ENCODE measurements at places on chromosomes 1 and 21. TPM values are rescaled to one million over a fixed set of nuclear protein-coding genes. Genes with fewer than 3 reads are reported as not detected.

The SMPDL3B gene
- not detected for total RNA-seq

The CORT gene
- total RNA-seq: 0.29 TPM

DNA sequence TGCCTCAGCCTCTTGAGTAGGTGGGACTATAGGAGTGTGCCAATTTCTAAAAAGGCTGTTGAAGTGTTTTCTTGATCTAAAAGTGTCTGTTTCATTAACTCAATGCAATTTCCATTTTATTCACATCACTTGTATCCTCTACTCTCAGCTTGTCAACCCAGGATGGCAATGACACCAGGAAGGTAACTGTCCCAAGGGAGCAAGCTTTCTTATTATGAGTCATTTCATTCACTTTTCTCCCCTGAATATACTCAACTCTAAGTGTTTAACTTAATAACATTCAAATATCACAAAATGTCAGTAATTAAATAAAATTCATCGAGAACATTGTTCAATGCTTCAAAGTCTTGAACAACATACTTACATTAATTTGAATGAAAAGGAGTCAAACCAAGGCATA is 22.9 kb upstream of the GFI1 start:
- DNase-seq: no peak

The NPL gene
- total RNA-seq: 1.5 TPM

DNA sequence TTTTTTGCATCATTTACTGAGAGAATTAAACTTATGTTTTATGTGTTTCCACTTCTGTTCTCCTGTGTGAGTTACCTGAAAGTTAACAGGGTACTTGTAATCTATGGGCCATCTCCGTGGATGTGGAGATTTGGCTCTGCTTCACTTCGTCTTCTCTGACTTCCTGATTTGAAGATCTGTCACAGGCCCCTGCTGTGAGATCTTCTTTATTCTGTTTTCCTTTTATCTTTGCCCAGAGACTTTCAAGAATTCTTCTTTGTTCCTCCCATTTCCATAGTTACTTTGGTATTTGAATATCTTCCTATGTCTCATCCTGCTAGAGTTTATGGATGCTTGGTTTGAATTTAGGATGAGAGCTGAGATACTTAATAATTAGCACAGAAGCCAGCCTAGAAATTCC is 35.4 kb upstream of the PKN2 start:
- DNase-seq: no peak

The ORC1 gene
- total RNA-seq: 2.5 TPM

DNA sequence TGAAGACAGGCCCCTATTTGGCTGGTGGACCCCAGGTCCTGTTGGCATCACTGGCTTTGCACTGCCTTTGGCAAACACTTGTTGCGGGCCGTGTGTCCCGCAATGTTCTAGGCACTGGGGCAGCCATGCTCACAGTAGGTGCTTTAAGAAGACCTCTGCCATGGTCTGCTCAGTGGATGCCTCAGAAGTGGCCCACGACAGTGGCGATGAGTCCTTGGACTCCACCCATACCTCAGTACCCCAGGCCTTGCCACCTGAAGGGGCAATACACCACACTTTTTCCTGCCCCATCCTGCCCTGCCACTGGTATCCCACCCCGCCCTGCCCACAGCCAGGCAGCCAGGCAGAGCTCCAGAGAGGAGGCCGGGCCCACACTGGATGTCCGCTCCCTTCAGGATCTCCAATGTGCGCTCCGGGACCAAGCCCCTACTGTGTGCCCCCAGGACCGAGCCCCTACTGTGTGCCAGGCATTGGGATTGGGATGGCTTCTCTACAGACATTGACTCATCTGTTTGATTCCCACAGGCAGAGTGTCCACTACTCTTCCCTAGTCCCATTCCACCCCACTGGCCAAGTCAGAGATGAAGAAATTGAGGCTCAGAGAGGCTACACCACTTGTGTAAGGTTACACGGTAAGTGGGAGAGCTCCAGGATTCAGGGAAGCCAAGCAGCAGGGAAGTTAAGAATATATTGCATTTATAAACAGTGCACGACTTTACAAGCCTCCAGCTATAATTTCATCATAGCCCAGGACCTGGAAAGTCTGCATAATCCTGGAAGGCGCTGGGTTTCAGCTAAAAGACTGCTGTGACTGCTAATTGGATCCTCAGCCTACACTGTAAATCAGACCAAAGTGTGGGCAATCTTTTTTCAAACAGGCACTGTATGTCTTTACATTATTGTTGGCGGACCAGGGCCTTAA is 101.6 kb downstream of the DMRTB1 start:
- no peak for DNase-seq

DNA sequence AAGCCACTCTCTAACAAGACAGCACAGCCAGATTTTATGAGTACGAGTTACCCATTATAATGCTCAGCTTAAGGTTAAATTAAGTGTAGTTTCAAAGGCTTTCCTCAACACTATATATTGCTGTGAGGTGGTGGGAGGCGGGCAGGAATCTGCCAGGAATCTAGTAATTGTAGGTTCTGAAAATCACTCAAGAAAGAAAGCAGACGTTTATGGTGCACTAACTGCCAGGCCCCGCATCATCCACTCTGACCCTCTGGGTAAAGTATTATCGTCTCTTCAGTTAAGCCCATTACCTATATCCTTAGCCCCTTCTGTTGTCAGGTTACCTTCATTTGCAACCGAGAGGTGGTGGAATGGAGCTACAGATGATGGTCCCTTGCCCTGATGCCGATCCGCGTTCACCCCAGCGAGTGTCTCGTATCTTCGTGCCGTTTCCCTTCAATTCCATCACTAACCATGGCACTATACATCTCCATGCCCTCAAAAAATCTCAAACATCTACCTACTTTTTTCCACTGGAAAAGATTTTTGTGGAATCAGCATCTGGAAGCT is 12.4 kb downstream of the HMGN1 start:
- no peak for DNase-seq

The LCE3D gene
- total RNA-seq: not detected

DNA sequence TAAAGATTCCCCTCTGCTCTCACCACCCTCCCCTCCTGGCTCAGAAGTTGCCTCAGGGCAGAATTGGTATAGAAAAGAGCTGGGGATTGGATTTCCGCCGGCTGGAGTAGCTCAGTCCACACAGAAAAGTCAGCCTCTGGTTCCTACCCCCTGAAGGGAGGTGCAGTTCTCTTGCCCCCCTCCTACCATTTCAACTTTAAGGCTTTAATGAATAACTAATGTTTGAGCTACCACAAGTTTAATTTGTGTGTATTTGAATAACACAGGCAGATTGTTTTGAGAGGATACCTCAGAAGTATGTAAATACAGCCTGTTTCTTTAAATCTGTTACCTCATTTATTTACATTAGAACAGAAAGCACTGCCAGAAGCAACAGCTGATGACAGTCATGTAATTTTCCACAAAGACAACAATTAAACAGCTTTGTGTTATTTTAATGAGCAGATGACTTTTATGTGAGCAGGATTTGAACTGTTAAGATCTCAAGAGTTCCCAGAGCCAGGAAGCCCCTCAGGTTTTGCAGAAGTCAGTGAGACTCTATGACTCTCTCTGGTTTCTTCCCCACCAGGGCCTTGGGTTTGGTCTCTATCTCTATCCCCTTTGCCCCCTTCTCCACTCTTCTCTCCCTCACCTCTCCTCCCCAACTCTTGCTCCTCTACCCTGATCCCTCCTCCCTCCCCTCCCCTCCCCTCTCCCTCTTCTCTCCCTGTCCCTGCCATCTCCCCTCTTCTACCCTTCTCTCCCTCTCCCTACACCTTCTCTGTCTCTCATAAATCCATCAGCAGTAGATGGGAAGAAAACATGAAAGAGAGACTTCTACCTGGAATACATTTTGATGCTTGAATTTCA is 26.3 kb downstream of the DUSP10 start:
- DNase-seq: peak; percentile 53

The HMCN1 gene
- 1.8 TPM for total RNA-seq

DNA sequence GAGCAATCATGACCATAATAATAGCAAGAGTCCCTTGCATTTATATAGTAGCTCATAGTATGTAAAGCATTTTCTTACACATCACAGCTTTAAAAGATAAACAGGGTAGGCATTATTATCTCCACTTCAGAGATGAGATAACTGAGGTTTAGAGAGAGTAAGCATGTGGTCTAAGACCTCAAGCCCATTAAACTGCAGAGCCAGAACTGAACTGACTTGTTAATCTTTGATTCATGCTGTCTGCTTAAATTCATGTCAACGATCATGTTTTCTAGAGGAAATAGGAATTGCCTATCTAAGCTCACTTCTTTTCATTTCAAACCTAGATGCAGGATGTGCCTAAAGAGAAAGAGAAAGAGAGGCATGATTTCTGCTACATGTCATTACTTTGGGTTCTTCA is 524.8 kb downstream of the PTPRC start:
- no peak for DNase-seq

- no peak for DNase-seq
Observed at GRCh38 chr1:22383526-22384294, 67.9 kb upstream of the ZBTB40 start.

The FCRL1 gene
- not detected for total RNA-seq

- no peak for DNase-seq
Observed at GRCh38 chr1:113630340-113631327, 128.7 kb downstream of the PHTF1 start.

The SPTA1 gene
- not detected for total RNA-seq

GRCh38 chr1:44433209-44433608 is 28.2 kb downstream of the RNF220 start:
- DNase-seq: no peak

GRCh38 chr21:39406065-39406464 is 39.5 kb downstream of the LCA5L start:
- DNase-seq: no peak

The LAMC2 gene
- total RNA-seq: 2.4 TPM

The ERICH3 gene
- total RNA-seq: not detected

GRCh38 chr1:180908074-180908765 is 4.5 kb upstream of the KIAA1614 start:
- no peak for DNase-seq

DNA sequence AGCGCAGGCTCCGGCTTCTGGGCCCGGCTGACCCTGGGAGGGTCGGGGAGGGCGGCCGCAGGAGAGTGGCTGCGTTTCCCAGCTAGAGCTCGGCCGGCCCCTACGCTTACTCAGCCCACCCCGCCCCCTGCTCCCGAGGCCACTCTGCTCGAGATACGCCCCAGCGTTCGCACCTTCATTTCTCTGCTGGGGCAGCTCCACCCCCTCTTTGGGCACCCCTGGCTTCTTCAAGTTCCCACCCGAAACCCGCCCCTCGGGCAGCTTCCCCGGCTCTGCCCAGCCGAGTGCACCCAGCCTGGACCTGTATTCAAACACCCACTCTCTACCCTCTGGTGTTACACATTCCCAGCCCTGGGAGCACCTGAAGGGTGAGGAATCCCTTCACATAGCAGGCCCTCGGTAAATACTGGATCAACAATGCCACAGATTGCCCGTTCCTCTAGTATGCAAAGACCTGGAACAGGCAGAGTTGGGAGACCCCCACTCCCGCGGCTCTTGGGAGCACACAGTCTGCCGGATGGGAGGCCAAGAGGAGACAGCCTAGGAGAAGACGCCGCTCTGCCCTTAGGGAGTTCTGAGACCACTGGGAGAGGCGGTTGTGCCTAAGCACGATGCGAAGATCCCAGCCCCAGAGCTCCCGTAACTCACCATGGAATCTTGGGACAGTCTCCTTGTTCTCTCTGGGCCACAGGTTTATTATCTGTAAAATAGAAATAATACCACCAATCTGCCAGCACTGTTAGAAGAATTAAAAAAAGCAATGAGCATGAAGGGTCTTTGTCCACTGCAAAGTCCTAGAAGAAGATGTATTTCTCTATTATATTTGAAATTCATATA is 566 bp upstream of the PAQR7 start:
- DNase-seq: no peak

DNA sequence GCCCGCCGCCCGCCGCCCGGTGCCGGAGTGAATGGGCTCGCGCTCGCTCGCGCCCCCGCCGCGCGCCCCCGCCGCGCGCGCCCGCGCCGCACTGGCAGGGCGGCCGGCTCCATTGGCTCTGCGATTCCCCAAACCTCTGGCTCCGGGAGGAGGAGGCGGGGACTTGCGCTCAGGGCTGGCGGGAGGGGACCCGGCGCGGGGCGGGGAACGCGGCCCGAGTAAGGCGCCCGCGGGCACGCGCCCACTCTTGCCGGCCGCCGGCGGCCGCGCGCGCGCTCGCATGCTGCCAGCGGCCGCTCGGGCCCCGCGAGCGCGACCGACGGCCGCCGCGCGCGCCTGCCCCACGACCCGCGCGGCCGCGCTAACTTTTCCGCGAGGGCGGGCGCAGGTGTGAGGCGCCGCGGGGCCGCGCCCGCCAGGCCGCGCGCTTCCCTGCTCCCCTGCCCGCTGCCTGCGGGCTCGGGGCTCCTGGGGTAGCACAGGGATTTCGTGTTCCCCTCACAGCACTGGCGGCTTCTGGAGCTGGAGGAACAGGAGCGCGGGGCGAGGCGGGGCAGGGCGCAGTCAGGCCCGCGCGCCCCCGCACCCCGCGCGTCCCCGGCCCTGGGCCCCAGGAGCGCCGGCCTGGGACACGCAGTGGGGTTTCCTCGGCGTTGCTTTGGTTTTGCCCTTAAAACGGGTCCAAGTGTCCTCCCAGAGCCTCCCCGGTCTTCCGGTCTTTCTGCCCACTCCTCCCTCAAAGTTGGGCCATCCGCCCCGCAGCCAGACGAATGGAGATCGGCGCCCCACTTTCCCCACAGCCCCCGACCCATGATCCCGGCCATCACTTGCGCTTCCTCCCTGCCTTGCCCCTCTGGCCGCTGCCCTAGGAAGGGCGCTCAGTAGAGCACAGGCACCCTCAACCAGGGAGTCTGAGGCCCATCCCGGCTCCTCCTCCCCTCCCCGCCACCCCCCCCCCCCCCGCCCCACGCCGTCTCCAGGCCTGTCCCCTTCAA is 101.5 kb downstream of the CASZ1 start:
- DNase-seq: peak; percentile 53

GRCh38 chr1:96346719-96347118 is 374.9 kb upstream of the PTBP2 start:
- no peak for DNase-seq

- no peak for DNase-seq
Observed at GRCh38 chr1:224513383-224513782, 78.8 kb upstream of the WDR26 start.

DNA sequence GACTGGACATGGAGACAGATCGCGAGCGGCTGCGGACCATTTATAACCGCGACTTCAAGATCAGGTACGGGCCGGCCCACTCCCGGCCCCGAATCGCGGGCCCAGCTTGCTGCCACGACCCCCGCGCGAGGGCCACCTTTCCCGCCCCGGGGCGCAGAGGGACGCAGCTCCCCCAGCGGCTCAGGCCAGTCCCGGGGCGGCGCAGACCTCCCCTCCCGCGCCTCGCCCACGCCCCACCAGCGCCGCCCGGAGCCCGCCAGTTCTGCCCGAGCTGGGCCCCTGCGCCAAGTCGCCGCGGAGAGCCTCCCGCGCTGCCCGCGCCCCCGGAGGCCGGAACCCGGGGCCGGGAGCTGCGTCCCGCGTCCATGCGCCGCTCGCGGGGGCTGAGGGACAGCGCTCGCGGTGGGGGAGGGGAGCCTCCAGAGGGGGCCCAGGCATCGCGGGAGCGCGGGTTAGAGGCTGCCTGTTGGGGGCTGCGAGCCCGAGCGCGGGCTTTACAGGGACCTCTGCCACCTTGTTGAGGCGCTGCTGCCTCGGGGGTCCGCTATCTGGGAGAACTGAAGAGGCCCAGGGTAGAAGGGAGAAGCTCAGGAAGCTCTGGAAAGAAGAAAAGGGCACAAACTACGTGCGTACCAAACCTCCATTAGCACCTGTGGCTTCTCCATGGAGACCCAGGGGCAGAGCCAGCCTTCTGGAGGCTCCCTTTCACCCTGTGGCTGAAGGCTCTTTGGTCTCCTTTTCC is 698 bp downstream of the MOV10 start:
- DNase-seq: no peak

The S100A16 gene
- total RNA-seq: 246 TPM

The CDC42BPA gene
- 36.0 TPM for total RNA-seq

- DNase-seq: no peak
Observed at GRCh38 chr1:165153182-165153581, 203.3 kb downstream of the LMX1A start.

The OLIG2 gene
- total RNA-seq: not detected

- no peak for DNase-seq
Observed at GRCh38 chr1:44775930-44776729, 790 bp downstream of the RPS8 start.

Measured in HFFc6 (cell line).